ENCODE measurements at places on chromosomes 6 and 20. TPM values are rescaled to one million over a fixed set of nuclear protein-coding genes. Genes with fewer than 3 reads are reported as not detected.

DNA sequence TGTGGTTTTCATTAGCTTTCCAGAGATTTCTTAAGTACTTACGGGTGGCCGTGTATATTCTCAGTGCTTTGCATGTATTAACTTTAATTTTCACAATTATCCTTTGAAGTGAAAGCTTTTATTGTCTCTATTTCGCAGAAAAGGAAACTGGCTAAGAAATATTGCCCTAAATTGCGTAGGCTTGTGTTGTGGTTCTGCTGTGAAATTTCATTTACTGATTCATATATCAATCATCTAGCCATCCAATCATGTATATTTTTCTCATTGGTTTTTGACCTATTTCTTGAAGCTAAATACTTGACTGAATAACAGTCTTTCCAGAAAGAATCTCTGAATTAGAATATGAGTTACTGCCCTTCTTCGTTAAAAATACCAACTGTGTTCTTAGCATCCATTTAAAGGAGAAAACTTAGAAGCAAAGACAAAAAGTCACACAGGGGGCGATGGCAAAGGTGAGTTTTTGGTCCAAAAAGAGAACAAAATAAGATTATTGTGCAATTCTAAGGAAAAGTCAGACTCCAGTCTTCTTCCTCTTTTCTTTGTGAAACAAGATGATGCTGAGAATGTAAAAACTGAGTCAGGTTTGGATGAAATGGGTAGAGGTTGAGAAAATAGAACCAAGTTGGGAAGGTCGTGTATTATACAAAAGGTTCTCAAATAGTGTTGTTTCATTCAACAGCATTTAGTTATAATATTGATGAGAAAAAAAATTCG lies 1.4 kb downstream of the CYB5R4 start:
- no peak for DNase-seq

Gene SLC35D3
- polyA plus RNA-seq = 1.1 TPM

GRCh38 chr6:4896401-4896800 lies 107.4 kb downstream of the RPP40 start:
- DNase-seq = no peak

- no peak for DNase-seq
These were observed 275.8 kb upstream of the RUNX2 start for GRCh38 chr6:45052325-45052724.

GRCh38 chr6:128121610-128122009 lies 220.8 kb upstream of the THEMIS start:
- no peak for DNase-seq

GRCh38 chr6:141140905-141141304 lies 991.8 kb upstream of the GJE1 start:
- DNase-seq = no peak

Gene SULF2
- polyA plus RNA-seq = 11.4 TPM

- no peak for DNase-seq
These were observed 74.9 kb upstream of the TOX2 start for GRCh38 chr20:43839793-43840199.

DNA sequence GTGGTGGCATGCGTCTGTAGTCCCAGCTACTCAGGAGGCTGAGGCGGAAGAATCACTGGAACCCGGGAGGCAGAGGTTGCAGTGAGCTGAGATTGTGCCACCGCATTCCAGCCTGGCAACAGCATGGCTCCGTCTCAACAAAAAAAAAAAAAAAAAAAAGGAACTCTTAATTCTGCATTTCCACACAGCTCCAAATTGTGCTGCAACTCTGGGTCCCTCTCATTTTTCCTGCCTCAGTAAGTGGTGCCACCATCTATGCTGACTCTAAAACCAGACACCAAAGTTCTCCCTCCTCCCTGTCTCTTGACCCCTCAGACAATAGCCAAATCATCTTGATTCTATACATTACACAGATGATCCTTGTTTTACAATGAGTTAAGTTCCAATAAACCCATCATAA lies 133.9 kb downstream of the BTBD9 start:
- no peak for DNase-seq

DNA sequence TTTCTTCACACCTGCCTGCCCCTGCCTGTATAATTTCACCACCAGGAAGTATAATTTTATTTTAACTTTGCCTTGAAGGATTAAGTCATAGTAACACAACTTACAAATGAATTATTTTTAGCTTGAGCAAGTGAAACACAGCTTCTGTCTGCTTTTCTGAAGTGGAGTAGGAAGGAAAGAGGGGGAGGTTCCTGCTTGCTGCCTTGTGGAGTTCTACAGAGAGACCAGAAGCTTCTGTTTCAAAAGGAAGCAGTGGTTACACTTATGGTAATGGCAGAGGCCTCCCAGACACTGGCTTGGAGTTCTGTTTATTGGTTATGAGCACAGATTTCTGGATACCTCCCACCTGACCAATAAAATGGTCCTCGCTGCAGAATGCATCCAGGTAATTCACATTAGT lies 159.6 kb downstream of the TMEM200A start:
- DNase-seq = no peak

Gene IMPG1
- 1.2 TPM for polyA plus RNA-seq

DNA sequence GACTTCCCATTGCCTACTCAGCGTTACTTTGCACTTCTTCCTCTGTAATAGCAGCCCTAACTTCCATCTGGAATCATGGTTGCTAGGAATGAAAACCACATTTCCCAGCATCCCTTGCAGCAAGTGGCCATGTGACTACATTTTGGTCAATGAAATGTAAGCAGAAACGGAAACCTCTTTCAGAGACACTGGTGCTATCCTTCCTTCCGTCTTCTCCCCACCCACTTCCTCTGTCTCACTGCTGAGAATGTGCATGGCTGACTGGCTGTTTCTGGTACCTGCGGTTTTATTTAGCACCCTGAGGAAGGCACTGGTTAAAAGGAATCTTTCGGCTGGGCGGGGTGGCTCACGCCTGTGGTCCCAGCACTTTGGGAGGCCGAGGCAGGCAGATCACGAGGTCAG lies 107.4 kb downstream of the SCML4 start:
- DNase-seq = no peak

- no peak for DNase-seq
These were observed 4.3 kb downstream of the MTG2 start for GRCh38 chr20:62186887-62187866.

DNA sequence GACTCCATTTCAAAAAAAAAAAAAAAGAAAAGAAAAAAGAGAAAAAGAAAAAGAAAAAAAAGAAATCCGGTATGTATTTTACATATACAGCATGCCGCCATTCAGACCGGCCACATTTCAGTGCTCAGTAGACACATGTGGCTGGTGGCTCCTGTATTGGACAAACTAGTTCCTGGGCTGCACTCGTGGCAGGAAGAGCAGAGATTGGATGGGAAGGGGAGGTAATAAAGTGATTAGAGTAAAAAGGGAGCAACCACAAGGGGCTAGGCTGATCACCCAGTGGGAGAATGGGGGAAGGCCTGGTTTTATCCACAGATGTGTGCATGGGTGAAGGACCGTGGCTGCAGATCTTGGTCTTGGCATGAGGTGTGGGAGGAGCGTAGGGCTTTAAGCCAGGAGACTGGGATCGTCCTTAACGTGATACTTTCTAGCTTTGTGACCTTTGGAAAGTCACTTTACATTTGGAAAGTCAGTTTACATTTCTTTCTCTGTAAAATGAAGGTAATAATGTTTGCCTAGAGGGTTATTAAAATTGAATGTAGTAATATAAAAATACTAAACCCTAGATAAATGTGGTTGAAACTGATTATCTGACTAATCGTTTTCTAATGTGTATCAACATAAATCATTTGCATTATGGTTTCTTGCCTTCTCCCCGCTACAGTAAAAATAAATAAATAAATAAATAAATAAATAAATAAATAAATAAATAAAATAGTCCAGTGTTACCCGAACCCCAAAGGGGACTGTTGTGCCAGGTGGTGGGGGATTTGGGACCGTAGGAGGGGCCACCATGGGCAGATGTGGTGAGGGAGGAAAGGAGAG lies 869 bp upstream of the TRIM15 start:
- no peak for DNase-seq

DNA sequence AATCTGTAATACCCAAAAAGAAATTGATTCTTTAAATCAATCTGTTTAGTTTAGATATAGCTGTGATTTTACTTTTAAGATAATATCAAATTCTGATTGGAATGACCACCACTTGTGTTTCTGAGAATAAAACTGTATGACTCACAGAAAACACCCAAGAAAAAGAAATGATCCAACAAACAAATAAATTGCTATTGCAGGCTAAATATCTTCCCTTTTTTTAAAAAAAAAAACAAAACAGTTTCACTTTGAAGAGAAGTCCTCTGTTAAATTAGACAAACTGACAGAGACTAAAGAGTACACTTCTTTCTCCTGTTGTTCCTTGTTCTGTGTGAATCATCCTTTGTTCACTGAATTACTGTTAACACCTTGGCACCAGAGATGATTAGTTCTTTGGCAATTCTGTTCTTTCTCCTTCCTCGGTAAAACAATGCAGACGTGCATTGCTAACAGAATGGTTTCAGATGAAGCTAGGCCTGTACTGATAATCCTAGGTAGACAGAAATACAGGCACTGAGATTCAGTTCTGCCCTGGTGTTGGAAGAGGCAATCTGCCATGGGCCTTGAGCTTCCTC lies 895.2 kb upstream of the CITED2 start:
- DNase-seq = no peak

Gene CST5
- polyA plus RNA-seq = not detected

DNA sequence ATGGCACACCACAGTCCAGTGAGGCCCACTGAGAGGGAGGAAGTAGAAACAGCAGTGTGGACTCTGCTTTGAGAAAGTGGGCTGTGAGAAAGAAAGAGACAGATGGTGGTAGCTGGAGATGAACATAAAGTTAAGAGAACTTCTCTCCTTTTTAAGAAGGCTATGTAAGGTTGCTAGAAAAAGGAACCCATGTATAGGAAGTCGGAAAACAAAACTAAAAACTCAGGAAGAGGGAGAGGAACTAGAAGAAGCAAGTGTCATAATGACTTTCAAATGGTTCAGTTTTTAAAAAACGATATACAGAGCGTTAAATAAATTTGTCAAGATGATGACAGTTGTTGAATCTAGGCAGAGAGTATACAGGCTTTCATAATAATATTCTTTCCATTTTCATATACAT lies 25.4 kb upstream of the GMNN start:
- no peak for DNase-seq

GRCh38 chr6:26556263-26557070 lies 18.3 kb downstream of the HMGN4 start:
- no peak for DNase-seq

DNA sequence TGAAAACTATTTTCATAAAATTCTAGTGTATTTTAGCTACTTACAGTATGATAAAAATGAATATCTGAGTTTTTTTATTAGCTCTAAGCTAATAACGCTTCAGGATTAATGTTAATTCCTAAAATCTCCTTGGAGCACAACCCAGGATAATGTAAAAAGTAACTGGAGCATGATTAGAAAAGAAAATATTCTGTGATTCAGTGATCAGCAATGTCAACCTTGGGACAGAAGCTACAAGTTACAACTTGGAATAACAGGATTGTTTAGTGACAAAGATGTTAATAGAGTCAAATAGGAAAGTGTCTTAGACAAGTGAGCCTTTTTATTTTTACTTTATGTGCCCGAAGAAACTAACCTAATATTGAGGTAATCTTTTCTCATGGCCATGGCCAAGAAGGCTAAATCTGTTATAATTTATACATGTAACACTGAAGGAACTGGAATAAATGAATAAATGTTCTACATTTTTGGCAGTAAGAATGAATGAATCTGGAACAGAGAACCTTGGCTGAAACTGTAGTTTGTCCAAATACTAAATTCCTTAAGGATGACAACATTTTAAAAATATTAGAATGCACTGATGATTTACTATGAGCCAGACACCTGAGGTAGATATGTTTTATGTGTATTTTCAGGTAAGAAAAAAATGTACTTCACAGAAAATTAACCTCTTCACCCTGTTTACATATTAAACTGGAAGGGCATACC lies 994.0 kb downstream of the GRIK2 start:
- DNase-seq = no peak

Gene NUS1
- polyA plus RNA-seq = 32.4 TPM

GRCh38 chr6:152184917-152185574 lies 377.6 kb downstream of the ESR1 start:
- no peak for DNase-seq

DNA sequence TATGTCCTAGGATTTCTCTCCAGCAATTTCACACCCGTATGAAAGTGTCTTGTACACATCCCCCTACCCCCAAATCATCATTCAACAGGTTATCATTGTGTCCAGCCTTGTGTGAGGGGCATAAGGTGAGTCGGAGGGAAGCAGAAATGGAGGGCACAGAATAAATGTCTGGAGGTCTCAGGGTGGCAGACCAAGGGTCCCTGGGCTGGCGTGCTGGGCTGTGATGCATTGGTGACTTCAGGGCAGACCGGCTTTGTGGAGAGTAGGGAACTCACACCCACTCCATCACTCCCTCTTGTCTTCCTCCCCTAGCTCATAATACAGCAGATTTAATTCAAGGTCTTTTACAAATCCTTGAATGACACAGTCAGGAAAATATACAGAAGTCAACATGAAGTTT lies 191.7 kb upstream of the PMEPA1 start:
- no peak for DNase-seq

GRCh38 chr20:61804752-61805295 lies 260.9 kb downstream of the TAF4 start:
- DNase-seq = no peak

DNA sequence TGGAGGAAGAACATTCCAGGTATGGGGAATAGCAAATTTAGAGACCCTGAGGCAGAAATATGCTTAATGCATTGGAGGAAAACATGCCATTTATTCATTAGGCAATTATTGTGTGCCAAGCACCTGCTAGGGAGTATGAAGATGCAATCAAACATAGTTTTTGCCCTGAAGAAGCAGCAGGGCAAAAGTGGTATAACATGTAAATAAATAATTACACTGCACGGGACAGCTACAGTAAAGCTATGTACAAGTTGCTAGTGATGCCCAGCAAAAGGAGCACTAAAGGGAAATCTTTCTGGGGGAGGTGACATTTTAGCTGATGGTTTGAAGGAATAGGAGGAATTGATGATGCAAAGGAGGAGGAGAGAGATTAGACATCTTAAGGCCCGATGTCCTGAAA lies 624 bp upstream of the TJAP1 start:
- DNase-seq = no peak

Gene PLAGL2
- polyA plus RNA-seq = 22.7 TPM

Gene MAP3K5
- polyA plus RNA-seq = 7.4 TPM

Gene NMBR
- 0.45 TPM for polyA plus RNA-seq

Gene STX16
- polyA plus RNA-seq = 90.4 TPM

Gene OR2B6
- 0.24 TPM for polyA plus RNA-seq

GRCh38 chr6:10347561-10348327 lies 67.1 kb downstream of the TFAP2A start:
- DNase-seq = no peak

- no peak for DNase-seq
These were observed 140.2 kb downstream of the TMEM200A start for GRCh38 chr6:130505808-130506598.

- DNase-seq = no peak
These were observed 5.9 kb downstream of the OSTM1 start for GRCh38 chr6:108068618-108069017.
